T-cell (primary cell): ENCODE measurements at places on chromosomes 2 and 18. TPM values are rescaled to one million over a fixed set of nuclear protein-coding genes. Genes with fewer than 3 reads are reported as not detected.

SCN9A gene
- 0.06 TPM for total RNA-seq

GRCh38 chr2:217792626-217793527 lies 209.9 kb downstream of the TNS1 start:
- DNase-seq: no peak
- no peak overlapping the region for H3K4me3 ChIP-seq
- no peak overlapping the region for H3K27ac ChIP-seq
- H3K4me1 ChIP-seq: peaks cover 18% of the 10 kb centered on the region

DNA sequence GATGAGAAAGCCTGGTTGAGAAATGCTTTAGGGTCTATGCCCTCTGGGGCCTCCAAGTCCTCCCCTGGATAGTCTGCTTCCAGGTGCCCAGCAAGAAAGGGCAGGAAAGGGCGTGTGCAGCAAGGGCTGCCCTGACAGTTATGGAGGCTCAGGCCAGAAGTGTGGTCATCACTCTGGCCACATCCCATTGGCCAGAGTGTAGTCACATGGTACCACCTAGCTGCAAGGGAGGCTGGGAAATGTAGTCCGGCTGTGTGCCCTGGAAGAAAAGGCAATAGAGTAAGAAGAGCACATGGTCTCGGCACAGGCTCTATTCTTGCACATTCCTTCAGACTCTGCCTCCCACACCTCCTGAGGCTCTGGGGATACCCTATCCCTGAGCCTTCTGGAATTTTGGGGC lies 35.7 kb downstream of the ODC1 start:
- DNase-seq: peak; percentile 27
- H3K27ac ChIP-seq: no peak overlapping the region
- peaks cover 10% of the 10 kb centered on the region for H3K4me1 ChIP-seq
- H3K27me3 ChIP-seq: no peaks in the 10 kb centered on the region
- peaks cover 16% of the 10 kb centered on the region for H3K36me3 ChIP-seq

- no peak for DNase-seq
- H3K36me3 ChIP-seq: no peaks in the 10 kb centered on the region
- no peaks in the 10 kb centered on the region for H3K27me3 ChIP-seq
- no peak overlapping the region for H3K4me3 ChIP-seq
Measured at GRCh38 chr2:165369131-165369897, 100.2 kb upstream of the CSRNP3 start.
